Activated T-helper 1 cell treated with anti-CD3 and anti-CD28 coated beads, Interleukin-12 subunit alpha, Interleukin-12 subunit beta, Interleukin-2, Interleukin-4 antibody, amounts not matched to agents 30 ng/mL and 10 ng/mL and 1 ng/mL, durations not matched to agents 14 hours and 24 hours and 36 hours (primary cell): ENCODE measurements at places on chromosomes 3 and 15. TPM values are rescaled to one million over a fixed set of nuclear protein-coding genes. Genes with fewer than 3 reads are reported as not detected.

GRCh38 chr3:23884481-23884880 is 32.3 kb downstream of the NKIRAS1 start:
- H3K27ac ChIP-seq, result no peak overlapping the region
- peaks cover 3% of the 10 kb centered on the region for H3K36me3 ChIP-seq
- no peak for DNase-seq

SEMA3G gene
- total RNA-seq, result 0.13 TPM in 1 of 2 replicates, not detected in the other

IL17RD gene
- total RNA-seq, result 0.15 TPM in 1 of 2 replicates, not detected in the other

DNA sequence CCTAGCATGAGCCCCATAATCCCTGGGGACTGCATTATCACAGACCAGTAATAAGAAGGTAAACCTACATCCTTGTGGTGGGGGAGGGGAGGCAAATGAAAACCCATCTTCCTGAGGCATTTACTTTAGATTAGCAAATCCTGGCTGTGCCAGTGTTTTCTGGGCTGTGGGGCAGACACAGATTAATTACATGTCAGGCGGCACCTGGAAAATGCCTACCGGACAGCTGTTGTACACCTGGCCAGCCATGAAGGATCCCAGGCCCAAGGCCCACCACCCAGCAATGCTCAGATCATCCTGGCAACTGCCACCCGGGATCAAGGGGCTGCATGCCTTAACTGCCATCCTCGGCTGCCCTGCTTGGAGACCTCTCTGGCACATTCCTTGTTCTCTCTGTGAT is 59.1 kb upstream of the RASA2 start:
- peaks cover 11% of the 10 kb centered on the region for H3K4me1 ChIP-seq
- peaks cover 11% of the 10 kb centered on the region for H3K36me3 ChIP-seq
- DNase-seq, result no peak
- no peak overlapping the region for H3K4me3 ChIP-seq

DNA sequence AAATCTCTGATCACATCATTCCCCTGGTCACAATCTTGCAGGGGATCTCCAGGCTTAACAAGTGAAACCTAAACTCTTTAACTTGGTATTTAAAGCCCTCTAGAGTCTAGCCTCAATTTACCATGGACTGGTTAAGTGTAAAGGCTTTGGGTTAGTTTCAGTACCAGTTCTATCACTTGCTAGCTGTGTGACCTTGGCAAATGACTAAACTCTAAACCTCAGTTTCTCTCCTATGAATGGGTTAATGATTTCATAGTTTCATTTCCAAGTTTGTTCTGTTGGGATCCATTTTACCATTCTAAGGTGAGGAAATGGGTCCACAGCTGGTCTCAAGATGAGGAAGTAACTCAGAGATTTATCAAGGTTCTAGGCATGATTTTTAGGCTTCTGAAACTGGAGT is 38.8 kb upstream of the TIMP4 start:
- H3K4me3 ChIP-seq, result no peak overlapping the region
- H3K4me1 ChIP-seq, result peaks cover 57% of the 10 kb centered on the region
- DNase-seq, result no peak
- peaks cover 3% of the 10 kb centered on the region for H3K27me3 ChIP-seq
- H3K27ac ChIP-seq, result peak overlapping the region; percentile 67
- no peaks in the 10 kb centered on the region for H3K36me3 ChIP-seq

GRCh38 chr3:4507024-4507596 is 14.0 kb downstream of the ITPR1 start:
- no peak for DNase-seq
- no peaks in the 10 kb centered on the region for H3K27me3 ChIP-seq
- no peak overlapping the region for H3K4me3 ChIP-seq
- no peak overlapping the region for H3K27ac ChIP-seq
- H3K4me1 ChIP-seq, result peaks cover 41% of the 10 kb centered on the region

C3orf62 gene
- 9.1 and 10.1 TPM in 2 replicates for total RNA-seq
